Activated T-helper 2 cell treated with anti-CD3 and anti-CD28 coated beads, Interferon-gamma antibody, Interleukin-2, Interleukin-4, amounts not matched to agents 10 μg/mL and 5 μg/mL and 100 μg/mL, durations not matched to agents 14 hours and 24 hours and 36 hours (primary cell): ENCODE measurements at places on chromosomes 12 and 14. TPM values are rescaled to one million over a fixed set of nuclear protein-coding genes. Genes with fewer than 3 reads are reported as not detected.

DNA sequence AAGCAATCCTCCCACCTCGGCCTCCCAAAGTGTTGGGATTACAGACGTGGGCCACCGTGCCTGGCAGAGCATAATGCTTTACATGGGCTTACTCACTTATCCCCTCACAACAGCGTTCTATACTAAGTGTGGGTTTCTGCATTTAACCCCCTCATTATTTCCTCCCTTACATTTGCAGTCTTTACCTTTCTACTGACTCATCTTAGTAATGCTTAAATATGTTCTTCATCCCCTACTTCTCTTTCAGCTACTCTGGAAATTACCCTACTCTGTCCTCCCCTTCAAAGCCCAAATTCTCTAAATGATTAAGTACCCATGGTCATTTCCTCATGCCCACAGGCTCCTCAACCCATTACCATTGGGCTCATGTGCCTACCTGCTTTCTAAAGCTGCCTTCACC lies 40.7 kb downstream of the NKX2-1 start:
- H3K4me3 ChIP-seq: no peak overlapping the region
- no peaks in the 10 kb centered on the region for H3K27me3 ChIP-seq
- H3K4me1 ChIP-seq: peaks cover 3% of the 10 kb centered on the region
- DNase-seq: no peak
- no peaks in the 10 kb centered on the region for H3K36me3 ChIP-seq

The MOK gene
- 4.8 and 6.8 TPM in 2 replicates for total RNA-seq

The ANKRD13A gene
- 53.3 and 59.9 TPM in 2 replicates for total RNA-seq

The DNAI7 gene
- total RNA-seq: not detected in 2 replicates

The NANOG gene
- not detected in 2 replicates for total RNA-seq
